AG04449 (cell line): ENCODE measurements at places on chromosomes 4 and X.

- no peak for DNase-seq
Observed at GRCh38 chrX:121333942-121334341, 286.5 kb downstream of the GLUD2 start.

GRCh38 chrX:86887341-86887740 is 630.3 kb upstream of the KLHL4 start:
- DNase-seq: no peak

DNA sequence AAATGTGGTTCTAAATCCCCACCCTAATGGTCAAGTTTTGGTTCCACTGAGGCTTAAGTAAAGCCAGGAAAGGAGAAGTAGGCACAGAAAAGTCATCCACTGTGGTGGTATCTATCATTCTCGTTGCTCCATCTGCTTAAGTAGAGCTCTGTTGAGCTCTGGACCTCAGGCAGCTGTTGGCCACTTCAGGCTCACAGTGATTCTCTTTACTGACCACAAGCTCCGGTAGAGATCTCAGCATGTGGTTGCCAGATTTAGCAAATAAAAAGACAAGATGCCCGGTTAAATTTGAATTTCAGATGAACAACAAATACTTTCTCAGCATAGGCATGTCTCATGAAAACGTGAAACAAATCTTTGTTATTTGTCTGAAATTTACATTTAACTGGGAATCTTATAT is 132.3 kb upstream of the PTCHD1 start:
- DNase-seq: no peak

GRCh38 chr4:76634220-76634619 is 199.2 kb downstream of the SHROOM3 start:
- peak; percentile 65 for DNase-seq

DNA sequence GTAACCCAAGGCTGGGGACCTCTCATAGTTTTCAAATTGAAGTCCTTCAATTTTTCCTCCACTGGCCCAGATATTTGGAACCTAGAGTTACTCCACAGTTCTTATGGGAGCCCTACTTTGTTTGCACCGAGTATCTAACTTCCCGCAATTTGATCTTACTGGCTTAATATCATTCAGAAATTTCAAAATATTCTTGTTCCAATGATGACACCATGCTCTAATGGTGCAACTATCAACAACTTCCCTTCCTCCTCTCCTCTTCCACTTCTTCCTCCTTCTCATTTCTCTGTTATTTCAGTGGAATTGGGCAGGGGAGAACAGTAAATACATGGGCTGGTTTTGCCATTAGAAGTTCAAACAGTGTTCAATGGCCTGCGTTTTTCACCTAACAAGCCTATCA is 20.2 kb downstream of the PDCL2 start:
- no peak for DNase-seq

DNA sequence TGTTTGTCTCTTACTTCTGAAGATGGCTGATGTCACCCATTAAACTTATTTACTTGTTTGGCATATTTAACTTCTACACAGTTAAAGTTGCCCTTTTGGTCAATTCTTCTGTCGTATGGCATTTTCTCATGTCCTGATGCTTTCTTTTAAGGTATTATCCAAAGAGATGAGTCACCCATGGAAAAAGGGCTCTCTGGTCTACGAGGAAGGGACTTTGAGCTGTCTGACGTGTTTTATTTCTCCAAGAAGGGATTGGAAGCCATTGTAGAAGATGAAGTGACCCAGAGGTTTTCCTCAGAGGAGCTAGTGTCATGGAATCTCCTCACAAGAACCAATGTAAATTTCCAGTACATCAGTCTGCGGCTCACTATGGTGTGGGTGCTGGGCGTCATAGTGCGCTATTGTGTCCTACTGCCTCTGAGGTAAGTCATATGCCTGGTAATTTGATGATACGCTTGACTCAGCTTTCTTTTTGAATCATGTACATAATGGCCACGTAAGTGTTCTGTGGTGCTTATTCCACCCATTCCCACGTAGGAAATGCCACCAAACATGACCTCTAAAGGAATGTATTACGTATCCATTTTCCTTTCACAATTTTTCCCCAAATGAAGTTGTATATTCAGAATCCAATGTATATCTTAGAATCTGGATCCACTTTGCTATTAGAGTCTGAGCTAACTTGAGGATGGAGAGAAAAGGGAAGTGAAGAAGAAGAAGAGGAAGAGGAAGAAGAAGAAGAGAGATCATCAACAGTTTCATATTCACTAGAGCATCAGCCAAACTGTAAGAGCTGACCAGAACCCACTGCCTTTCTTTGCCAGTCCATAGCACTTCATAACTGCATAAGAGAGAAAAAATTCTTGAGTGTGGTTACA is 45.7 kb downstream of the GPAT3 start:
- DNase-seq: no peak

DNA sequence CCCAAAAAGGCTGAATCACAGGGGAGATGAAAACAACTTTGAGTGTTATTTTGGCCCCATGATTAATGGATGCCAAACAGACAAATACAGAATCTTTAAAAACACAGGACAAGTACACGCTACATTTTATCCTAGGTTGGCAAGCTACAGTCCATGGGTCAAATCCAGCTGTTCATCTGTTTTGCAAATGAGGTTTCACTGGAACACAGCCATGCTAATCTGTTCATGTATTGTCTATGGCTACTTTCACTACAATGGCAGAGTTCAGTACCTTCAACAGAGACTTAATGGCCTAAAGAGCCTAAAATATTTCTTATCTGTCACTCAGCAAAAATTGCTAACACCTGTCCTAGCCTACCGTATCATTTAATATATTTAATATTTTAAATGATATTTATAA is 1548.5 kb upstream of the IGFBP7 start:
- no peak for DNase-seq

DNA sequence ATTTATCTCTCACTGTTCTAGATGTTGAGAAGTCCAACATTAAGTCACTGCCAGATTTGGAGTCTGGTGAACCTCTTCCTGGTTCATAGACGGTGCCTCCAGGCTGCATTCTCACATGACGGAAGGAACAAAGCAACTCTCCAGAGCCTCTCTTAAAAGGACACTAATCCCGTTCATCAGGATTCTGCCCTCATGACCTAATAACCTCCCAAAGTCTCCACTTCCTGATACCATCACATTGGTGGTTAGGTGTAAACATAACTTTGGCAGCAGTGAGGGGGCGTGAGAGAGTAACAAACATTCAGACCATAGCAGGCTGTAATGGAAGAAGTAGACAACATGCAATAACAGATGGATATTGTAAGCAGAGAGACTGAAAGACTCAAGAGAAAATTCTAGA is 388.6 kb downstream of the PDHA2 start:
- no peak for DNase-seq

- DNase-seq: no peak
Observed at GRCh38 chr4:86247906-86248305, 111.9 kb downstream of the MAPK10 start.

DNA sequence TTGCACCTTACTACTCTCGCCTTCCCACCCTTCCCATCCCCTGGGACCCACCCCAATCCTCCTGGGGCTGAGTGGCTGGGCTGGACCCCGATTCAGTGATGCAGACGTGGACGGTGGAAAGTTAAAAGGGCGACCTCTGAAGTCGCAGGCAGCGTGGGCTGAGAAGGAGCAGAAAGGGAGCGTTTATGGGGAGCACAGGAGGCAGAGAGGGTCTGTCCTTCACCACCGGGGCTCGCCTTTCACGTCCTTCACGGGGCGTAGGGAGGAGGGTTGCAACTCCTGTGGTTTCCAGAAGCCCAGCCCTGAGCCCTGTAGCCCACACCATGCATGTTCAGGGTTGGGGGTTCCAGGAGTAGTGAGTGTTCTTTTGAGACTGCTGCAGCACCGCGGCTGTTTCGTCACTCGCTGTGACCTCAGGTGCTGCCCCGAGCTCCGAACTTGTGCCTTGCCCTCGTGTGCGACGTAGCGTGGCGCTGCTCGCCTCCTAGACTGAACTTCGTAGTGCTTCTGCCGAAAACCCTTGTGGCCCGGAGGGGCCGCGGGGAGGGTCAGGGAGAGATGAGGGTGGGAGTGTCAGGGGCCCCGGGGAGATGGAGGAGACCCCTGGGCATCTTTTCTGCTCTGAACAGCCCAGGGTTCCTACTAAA is 1.6 kb downstream of the NHS start:
- DNase-seq: no peak

- no peak for DNase-seq
Observed at GRCh38 chrX:80879143-80879542, 69.5 kb upstream of the BRWD3 start.

GRCh38 chrX:131841496-131842437 is 181.3 kb upstream of the STK26 start:
- DNase-seq: no peak

GRCh38 chr4:83146841-83147240 is 32.3 kb upstream of the PLAC8 start:
- DNase-seq: no peak

DNA sequence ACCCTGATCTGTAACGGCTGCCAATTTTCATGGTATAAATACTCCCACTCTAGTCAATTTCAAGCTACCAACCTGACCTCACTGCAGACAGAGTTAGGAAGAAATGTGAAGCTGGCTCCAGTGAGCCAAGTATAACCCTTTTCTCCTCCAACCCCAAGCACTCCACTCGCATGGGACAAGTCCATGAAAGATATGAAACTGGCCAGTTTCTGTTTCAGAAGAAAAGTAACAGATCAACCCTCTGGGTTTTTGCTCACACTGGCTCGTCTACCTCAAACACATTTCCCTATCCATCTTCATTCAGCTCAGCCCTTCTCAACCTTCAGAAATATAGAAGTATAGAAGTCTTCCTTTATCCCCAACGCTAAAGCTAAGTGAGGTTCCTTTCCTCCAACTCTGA is 82.4 kb upstream of the NDP start:
- DNase-seq: no peak

DNA sequence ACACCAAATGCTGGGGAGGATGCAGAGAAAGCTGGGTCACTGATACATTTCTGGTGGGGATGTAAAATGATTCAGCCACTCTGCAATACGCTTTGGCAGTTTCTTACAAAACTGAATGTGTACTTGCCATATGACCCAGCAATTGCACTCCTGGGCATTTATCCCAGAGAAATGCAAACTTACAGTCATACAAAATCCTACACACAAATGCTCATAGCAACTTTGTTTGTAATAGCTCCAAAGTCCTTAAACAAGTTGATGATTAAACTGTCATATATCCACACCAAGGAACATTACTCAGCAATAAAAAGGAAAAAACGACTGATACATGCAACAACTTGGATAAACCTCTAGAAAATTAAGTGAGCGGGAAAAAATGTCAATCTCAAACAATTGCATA is 12.3 kb downstream of the MID1 start:
- no peak for DNase-seq

- DNase-seq: no peak
Observed at GRCh38 chr4:25827373-25827772, 35.4 kb downstream of the SEL1L3 start.

- DNase-seq: no peak
Observed at GRCh38 chrX:44310227-44310626, 33.2 kb downstream of the EFHC2 start.

DNA sequence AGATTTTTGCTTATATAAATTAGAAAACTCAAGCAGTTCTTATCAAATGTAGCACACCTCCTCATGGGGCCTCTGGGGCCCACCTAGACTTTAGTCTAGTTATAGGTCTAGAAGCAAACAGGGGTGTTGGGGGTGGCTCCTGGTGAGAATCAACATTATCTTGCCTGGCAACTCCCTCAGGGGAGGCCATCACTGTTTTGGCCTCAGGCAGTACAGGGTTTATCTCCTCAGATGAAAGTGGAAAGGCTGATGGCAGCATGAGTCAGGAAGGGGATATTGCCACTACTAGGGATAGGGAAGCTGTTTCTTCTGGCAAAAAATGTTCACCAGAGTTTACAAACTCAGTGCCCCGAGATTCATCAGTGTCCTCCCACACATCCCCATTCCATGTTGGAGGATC is 232.4 kb upstream of the BMP3 start:
- DNase-seq: no peak

- DNase-seq: no peak
Observed at GRCh38 chrX:24314019-24314635, at the start of gene SUPT20HL2. SUPT20HL2 (minus strand) TSS chrX:24314069; CDS start chrX:24313315, 754 bp downstream.

DNA sequence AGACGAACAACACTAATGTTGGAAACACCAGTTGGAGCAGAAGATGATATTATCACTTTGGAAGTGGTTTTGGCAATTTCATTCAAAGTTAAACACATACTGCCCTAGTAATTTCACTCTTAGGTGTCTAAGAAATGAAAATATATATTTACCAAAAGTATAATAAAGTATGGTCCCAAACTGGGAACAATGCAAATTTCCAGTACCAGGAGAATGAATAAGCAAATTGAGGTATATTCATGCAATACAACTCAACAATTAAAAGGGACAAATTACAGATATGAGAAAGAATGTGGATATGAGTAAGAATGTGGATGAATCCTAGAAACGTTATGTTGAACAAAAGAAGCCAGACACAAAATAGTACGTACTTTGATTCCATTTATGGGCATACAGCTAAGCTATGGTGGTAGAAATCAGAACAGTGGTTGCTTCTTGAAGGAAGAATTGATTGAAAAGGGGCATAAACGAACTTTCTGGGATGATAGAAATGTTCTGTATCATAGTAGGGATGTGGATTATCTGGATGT is 10.0 kb downstream of the ELMOD2 start:
- DNase-seq: no peak

- DNase-seq: no peak
Observed at GRCh38 chrX:48028091-48028490, 21.3 kb downstream of the SPACA5 start.

DNA sequence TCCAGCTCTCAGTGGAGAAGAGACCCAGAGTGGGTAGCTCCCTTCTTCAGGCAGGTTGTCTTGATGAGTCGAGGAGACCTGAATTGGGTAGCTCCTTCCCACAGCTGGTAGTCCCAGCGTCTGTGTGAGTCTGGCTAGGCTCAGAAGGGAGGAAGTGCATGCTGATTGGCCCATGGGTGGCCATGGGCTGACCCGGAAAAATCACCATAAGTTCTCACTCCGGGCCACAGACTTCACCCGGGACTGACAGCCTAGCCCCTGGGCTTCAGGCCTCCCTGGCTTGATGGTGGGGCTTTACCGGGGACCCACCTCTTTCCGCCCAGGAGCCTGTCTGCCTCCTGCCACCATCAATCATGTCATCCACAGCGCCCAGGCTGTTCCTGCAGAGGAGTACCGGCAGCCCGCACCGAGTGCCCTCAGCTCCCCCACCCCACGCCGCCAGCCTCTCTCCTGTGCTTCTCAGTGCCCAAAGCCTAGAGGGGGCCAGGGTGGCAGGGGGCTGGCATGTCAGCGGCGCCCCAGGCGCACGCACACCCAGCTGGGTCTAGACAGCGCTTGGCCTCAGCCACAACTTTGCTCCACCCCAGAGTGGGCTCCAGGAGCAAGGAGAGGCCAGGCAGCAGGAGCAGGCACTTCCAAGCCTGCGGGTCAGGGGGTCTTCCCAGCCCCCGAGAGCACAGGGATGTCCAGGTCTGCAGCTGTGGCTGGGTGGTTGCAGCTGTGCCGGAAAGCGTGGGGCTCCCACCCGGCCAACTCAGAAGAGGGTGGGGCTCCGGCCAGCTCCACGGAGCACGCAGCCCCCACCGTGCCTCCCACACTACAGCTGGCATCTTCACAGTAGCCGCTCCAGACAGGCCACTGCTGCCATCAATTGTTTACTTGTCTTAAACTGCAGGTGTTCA is 16.1 kb upstream of the SAT1 start:
- DNase-seq: no peak
